ENCODE measurements at places on chromosomes 5 and 9.

DNA sequence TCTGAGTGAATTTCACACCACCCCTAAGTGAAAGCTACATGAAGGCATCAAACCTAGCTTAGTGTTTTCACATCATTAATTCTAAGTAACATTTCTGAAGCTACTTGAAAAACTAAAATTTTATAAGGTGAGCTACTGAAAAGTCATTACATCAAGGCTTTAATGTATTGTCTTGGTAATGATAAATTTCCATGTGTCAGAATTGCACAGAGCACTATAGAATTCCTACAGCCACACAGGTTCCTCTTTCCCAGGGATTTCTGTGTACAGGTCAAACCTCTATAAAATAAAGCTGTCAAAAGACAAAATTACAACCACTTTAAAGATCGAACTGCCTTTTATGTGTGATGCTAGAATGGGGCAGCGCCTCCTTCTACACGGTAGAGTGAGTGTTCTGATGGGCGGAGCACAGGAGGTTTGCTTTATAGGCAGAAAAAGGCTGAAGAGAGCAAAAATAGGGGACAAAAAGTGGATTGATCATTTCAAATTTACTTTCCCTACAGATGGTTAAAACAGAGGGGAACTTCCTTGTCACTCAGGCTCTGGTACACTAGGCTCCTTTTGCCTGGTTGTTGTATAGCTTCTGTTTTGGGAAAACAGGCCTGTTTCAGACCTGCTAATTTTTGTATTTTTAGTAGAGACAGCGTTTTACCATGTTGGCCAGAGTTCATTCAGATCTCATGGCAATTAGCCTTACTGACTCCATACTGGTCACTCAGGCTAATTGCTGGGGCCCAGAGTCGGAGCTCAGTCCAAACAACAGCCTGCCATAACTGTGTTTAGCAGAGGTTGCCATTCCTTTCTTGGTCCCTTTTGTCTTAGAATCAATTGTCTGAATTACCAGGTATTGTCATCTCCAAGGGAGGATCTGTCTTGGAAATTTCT is 102.5 kb upstream of the BASP1 start:
- DNase-seq: no peak

- no peak for DNase-seq
Measured at GRCh38 chr5:81450940-81451339, 57.0 kb upstream of the ACOT12 start.

DNA sequence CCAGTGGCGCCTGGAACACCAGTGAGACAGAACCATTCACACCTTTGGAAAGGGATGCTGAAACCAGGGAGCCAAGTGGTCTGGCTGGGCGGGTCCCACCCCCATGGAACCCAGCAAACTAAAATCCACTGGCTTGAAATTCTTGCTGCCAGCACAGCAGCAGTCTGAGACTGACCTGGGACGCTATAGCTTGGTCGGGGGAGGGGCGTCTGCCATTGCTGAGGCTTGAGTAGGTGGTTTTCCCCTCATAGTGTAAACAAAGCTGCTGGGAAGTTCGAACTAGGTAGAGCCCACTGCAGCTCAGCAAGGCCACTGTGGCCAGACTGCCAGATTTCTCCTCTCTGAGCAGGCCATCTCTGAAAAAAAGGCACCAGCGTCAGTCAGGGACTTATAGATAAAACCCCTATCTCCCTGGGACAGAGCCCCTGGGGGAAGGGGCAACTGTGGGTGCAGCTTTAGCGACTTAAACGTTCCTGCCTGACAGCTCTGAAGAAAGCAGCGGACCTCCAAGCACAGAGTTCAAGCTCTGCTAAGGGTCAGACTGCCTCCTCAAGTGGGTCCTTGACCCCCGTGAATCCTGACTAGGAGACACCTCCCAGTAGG is 42.0 kb upstream of the FKTN start:
- DNase-seq: no peak

GRCh38 chr5:118647587-118647986 is 340.8 kb downstream of the DTWD2 start:
- no peak for DNase-seq

- DNase-seq: no peak
Measured at GRCh38 chr5:56317923-56318561, 84.9 kb upstream of the ANKRD55 start.

GRCh38 chr5:164518741-164519080 is 1013.3 kb downstream of the MAT2B start:
- DNase-seq: no peak

DNA sequence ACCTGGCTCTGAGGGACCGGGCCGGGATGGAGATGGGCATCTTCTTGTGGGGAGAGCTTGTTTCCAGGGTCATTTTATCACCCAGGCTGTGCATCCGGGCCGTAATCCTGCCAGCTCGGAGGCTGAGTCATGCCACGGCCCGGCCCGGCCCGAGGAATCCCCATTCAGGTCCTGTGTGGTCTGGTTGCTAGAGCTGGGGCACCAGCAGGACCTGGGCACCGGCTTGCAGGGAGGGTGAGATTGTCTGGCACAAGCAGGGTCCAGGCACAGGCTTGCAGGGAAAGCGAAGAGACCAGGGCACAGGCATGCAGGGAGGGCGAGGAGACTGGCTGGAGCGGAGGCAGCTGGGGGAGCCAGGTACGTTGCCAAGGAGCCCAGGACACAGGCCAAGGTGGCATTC is 106.8 kb downstream of the RXRA start:
- no peak for DNase-seq

DNA sequence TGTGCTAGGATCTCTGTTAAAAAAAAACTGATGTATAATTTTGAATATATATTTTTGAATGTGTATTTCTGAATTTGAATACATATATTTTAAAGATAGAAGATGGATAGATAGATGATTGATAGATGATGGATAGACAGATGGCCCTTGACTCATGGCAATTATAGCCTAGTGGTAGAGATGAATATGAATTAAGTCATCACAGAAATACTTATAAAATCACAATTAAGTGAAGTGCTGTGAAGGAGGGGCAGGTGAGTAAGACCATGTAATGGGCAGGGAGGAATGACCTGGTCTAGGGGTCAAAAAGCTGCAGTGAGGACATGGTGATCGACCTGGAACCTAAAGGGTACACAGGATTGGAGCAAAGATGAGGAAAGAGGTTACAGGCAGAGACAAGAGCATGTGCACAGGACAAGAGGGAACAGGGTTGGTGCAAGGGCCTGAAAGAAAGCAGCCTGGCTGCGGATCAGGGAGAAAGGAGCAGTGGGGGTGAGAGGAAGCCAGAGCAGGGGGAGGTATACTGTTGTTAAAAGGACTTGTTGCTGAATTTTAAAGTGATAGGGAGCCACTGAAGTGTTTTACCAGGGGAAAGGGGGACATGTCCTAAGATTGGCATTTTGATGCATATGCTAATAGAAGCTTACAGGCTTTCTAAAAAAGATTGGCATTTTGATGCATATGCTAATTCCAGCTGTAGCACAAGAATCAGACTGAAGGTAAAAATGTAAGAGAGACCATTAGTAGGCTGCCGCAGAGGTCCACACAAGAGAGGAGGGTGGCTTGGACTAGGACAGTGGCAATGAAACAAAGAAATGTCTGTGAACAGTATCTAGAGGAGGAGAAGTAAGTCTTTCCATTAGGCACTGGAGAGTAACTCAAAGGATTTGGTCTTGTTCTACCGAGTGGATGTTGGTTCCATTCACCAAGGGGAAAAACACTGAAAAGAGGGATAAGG is 527.8 kb downstream of the AGTPBP1 start:
- no peak for DNase-seq

DNA sequence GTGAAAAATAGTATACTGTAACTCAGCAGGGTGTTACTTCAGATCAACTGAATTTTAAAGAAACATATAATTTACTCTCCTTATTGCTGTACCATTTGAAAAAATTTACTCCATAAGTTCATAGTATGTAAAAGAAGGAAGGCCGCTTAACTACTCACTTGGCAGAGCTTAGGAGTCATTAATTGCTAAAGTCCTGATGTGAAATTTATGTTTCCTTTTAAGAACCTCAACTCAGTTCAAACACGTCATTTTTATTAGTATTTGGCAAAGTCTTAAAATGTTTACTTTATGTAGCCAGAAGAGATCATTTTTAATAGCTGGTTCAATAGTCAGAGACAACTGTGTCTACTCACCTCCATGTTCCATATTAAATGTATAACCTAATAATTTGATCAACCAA is 268.6 kb downstream of the CDH10 start:
- DNase-seq: no peak
